ENCODE measurements at places on chromosomes 2 and 18.

DNA sequence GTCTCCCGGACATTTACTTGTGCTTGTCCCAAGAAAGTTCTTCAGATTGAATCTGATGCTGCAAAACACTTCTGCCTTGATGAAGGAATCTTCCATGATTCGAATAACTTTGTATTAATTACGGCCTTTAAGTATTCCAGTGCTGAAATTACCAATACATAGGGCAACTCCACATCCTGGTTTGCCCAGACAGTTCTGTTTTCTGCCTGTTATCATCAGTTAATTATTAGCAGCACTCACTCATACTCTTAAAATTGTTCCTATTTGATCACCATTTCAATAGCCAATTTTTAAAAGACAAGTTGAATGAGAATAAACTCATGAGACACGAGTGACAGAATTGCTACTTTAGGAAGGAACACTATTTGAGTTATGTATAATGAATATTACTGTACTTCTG lies 620.7 kb upstream of the ZEB2 start:
- no peaks in the 10 kb centered on the region for H3K4me1 ChIP-seq
- H3K36me3 ChIP-seq, result no peaks in the 10 kb centered on the region
- no peak overlapping the region for H3K27ac ChIP-seq

- H3K27ac ChIP-seq, result no peak overlapping the region
- no peak overlapping the region for H3K4me3 ChIP-seq
- DNase-seq, result no peak
- H3K27me3 ChIP-seq, result no peaks in the 10 kb centered on the region
Measured at GRCh38 chr2:202632682-202633290, 2.0 kb upstream of the FAM117B start.

DNA sequence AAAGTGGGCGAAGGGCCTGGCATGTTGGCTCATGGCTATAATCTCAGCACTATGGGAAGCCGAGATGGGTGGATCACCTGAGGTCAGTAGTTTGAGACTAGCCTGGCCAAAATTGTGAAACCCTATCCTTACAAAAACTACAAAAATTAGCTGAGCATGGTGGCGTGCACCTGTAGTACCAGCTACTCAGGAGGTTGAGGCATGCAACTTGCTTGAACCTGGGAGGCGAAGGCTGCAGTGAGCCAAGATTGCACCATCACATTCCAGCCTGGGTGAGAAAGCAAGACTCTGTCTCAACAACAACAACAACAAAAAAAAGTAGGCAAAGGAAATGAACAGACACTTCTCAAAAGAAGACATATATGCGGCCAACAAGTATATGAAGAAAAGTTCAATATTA lies 196.5 kb downstream of the RAB3GAP1 start:
- no peaks in the 10 kb centered on the region for H3K36me3 ChIP-seq
- no peak for DNase-seq
- H3K27me3 ChIP-seq, result no peaks in the 10 kb centered on the region
- no peak overlapping the region for H3K27ac ChIP-seq

GRCh38 chr18:54822872-54823845 lies 5.1 kb upstream of the RAB27B start:
- H3K27ac ChIP-seq, result peak overlapping the region; percentile 81
- no peaks in the 10 kb centered on the region for H3K36me3 ChIP-seq
- H3K4me1 ChIP-seq, result peaks cover 2% of the 10 kb centered on the region
- no peaks in the 10 kb centered on the region for H3K27me3 ChIP-seq
- peak; percentile 94 for DNase-seq

DNA sequence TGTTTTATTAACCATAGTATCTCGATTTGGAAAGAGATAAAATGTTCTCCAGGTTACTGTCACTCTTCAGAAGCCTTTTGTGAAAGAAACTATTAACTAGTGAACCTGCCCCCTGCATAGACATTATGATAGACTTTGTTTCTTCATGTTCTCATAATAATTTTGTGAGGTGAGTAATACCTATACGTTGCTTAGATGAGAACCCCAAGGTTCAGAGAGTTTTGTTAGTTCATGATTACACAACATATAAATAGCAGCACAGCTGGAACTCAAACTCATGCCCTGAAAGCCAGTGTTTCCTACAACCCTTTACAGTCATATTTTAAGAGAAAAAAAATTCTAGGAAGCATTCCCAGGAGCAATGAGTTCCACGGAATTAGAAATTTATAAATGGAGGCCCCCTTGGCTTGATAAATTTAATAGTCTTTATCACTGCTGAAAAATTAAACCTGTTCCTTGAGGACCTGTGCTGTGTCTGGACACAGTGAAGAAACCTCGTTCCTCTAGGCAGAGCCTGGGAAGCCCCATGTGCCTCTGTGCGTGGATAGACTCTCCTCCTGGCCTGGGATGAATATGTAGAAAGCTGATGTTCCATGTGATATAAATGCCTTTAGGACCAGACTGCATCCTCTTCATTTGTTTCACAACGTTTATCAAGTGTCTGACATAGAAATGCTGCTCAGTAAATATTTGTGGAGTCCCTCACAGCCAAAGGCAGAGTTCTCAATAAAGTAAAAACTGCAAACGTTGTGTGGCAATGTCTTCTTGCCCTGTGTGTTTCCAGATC lies 1257.0 kb upstream of the GYPC start:
- H3K27ac ChIP-seq, result no peak overlapping the region
- DNase-seq, result peak; percentile 24
- no peak overlapping the region for H3K4me3 ChIP-seq
- H3K36me3 ChIP-seq, result no peaks in the 10 kb centered on the region

DNA sequence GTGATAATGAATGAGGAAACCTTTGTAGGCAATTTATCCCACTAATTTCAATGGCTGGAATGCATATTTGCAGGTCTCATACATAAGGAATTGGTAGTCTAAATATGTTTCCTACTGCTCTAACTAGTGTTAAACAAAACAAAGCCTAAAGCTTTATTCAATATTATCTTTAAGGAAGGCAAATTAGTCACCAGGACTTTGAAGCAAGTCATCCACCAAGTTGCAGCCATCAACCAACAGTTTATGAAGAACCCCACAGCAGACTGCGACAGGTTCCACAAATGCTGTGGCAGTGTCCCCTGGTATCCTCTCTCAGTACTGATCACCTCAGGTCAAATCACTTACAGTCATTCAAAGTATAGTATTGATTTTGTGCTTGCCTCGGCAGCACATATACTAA lies 181.5 kb upstream of the ZFP36L2 start:
- peaks cover 7% of the 10 kb centered on the region for H3K4me1 ChIP-seq
- H3K27me3 ChIP-seq, result no peaks in the 10 kb centered on the region
- no peak for DNase-seq
- H3K4me3 ChIP-seq, result no peak overlapping the region
- no peaks in the 10 kb centered on the region for H3K36me3 ChIP-seq

DNA sequence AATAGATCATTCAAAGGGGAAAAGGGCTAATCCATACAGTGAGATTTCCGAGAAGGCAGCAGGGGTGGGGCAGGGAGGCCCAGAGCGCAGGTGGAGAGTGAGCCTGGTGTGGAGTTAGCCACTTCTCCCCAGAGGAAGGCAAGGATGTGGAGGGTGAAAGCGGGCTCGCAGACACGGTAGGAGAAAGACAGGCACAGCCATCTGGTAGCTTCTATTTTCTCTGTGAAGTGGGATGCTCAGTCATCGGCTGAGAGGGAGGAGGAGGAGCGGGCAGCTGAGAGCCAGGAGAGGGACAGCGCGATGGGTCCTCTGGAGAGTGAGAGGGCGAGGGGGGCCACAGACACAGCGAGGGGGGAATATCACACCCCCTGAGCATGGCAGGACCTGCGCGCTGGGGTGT lies 153.3 kb upstream of the NDUFV2 start:
- peak overlapping the region; percentile 73 for H3K27ac ChIP-seq
- H3K4me3 ChIP-seq, result peak overlapping the region; percentile 60
- no peaks in the 10 kb centered on the region for H3K36me3 ChIP-seq
- H3K4me1 ChIP-seq, result peaks cover 18% of the 10 kb centered on the region

GRCh38 chr2:196337208-196337953 lies 166.0 kb upstream of the STK17B start:
- H3K36me3 ChIP-seq, result no peaks in the 10 kb centered on the region
- no peaks in the 10 kb centered on the region for H3K27me3 ChIP-seq
- DNase-seq, result peak; percentile 56
- H3K27ac ChIP-seq, result no peak overlapping the region
- no peak overlapping the region for H3K4me3 ChIP-seq

DNA sequence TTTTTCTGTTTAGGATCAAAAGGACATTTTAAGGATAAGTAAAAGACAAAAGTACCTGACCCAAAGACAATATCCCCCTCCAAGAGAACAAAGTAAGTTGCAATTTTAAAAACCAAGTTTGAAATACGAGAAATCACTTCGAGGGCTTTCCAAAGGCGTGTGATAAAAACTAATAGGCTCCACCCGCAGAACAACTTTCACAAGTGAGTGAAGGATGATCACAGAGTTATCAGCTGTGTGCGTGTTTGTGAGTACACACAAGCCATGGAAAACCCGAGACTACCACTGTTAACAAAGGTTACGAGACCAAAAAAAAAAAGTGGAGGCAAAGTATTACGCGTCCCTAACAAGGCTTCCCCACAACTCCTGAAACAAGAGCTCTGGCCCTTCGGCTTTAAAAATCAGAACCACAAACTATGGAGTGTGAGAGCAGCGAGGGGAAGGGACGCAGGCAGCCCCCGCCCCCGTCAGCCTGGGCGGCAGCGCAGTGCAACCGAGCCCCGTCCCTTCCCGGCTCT lies 719 bp downstream of the SMAD2 start:
- H3K27me3 ChIP-seq, result no peaks in the 10 kb centered on the region
- peak overlapping the region; percentile 95 for H3K4me3 ChIP-seq
- peaks cover 1% of the 10 kb centered on the region for H3K4me1 ChIP-seq
- peak; percentile 82 for DNase-seq

DNA sequence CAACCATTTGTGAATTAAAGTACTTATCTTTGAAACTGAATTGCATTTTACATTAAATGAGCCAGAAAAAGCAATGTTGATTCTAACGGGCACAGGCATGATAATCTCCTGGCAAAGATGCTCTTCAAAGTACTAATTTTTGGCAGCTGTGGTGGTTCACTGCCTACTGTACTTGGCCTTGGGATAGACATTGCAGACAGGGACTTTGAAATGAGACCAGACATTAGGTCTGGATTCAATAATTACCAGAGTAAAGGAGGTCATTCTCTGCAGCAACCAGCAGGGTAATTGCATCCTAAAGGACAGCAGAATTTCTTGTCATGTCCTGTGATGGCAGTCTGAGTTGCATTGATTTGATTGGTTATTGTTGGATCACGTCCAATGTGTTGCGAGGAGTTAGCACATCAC lies 986.5 kb downstream of the TDRD15 start:
- no peak overlapping the region for H3K4me3 ChIP-seq
- no peaks in the 10 kb centered on the region for H3K27me3 ChIP-seq
- H3K27ac ChIP-seq, result no peak overlapping the region
- DNase-seq, result peak; percentile 1
- no peaks in the 10 kb centered on the region for H3K36me3 ChIP-seq

- H3K36me3 ChIP-seq, result peaks cover 5% of the 10 kb centered on the region
- H3K4me3 ChIP-seq, result no peak overlapping the region
- H3K27ac ChIP-seq, result no peak overlapping the region
- peaks cover 3% of the 10 kb centered on the region for H3K4me1 ChIP-seq
Measured at GRCh38 chr18:12645751-12646203, 12.1 kb downstream of the SPIRE1 start.

DNA sequence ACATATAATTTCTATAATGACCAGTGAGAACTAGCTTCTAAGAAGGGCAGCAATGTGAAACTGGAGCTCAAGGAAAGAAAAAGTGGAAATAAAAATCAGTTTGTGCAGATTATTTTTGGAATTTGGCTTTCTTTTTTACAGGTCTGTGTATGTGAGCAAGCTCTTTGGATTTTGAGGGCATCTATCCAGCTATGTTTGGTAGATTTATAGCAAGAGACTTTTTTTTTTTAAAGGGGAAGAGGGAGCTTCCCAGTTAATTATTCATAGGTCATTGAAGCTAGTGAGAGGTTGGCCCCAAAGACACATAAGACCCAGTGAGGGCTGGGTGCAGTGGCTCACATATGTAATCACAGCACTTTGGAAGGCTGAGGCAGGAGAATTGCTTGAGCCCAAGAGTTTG lies 24.0 kb upstream of the COLEC12 start:
- peak; percentile 45 for DNase-seq
- no peaks in the 10 kb centered on the region for H3K36me3 ChIP-seq
- H3K4me1 ChIP-seq, result peaks cover 10% of the 10 kb centered on the region
- H3K27me3 ChIP-seq, result no peaks in the 10 kb centered on the region
- H3K4me3 ChIP-seq, result no peak overlapping the region
- H3K27ac ChIP-seq, result peak overlapping the region; percentile 42

DNA sequence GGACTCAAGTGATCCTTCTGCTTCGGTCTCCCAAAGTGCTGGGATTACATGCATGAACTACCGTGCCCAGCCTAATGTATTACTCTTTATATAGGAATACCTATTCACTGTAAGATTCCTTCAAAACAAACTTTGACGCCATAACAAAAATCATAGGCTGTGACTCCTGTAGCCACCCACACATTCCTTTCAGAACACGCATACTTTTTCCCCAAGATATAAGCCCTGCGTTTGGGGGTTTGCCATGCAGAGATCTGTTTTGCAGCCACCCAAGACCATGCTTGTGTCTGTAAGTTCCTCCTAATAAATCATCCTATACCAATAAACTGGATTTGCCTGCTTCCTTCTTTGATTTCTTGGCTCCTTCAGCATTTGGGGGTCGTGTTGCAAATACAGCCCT lies 46.0 kb upstream of the STON1 start:
- H3K27me3 ChIP-seq, result no peaks in the 10 kb centered on the region
- DNase-seq, result no peak
- H3K4me1 ChIP-seq, result no peaks in the 10 kb centered on the region
- peaks cover 9% of the 10 kb centered on the region for H3K36me3 ChIP-seq

DNA sequence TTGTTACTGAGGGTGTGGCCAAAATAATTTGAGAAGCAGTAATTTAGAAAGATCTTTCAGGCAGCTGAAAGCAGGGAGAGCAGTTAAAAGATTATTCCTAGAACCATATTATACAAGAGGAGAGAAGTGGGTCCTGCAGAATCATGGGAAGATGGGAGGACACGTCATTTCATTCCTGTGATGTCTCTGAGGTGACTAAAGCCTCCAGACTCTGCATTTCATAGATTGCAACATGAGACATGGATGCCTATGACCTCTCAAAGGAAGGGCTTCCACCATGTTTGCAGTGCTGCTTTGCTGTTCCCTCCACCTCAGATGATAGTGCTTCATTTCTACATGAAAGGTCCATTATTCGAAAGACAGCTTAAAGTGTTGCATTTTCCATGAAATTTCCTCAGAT lies 788.4 kb downstream of the TSN start:
- no peaks in the 10 kb centered on the region for H3K36me3 ChIP-seq
- H3K4me3 ChIP-seq, result no peak overlapping the region
- no peak overlapping the region for H3K27ac ChIP-seq
- H3K27me3 ChIP-seq, result no peaks in the 10 kb centered on the region
- H3K4me1 ChIP-seq, result no peaks in the 10 kb centered on the region

GRCh38 chr2:83531206-83531826 lies 927.8 kb downstream of the SUCLG1 start:
- H3K4me3 ChIP-seq, result no peak overlapping the region
- no peaks in the 10 kb centered on the region for H3K27me3 ChIP-seq
- no peaks in the 10 kb centered on the region for H3K36me3 ChIP-seq
- H3K4me1 ChIP-seq, result no peaks in the 10 kb centered on the region

DNA sequence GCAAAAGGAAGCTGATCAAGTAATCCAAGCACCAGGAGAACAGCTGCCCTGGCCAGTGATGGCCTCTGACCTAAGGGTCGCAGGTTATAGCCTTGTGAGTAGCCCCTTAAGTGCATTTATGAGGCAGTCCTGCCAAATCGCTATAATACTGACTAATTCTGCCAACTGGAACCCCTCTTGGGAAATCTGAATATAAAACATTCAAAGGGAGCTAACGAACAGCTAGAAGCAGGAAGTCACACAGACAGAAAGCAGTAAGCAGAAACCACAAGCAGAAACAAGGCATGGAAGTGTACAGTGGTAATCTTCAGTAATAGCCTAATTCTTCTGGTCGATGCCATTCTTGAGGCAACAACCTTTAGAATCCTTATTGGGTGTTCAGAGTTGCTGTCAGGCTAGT lies 521.3 kb downstream of the METTL4 start:
- peaks cover 7% of the 10 kb centered on the region for H3K4me1 ChIP-seq
- no peak overlapping the region for H3K4me3 ChIP-seq
- DNase-seq, result no peak
- no peaks in the 10 kb centered on the region for H3K27me3 ChIP-seq
